ENCODE measurements at places on chromosomes 5 and 9. TPM values are rescaled to one million over a fixed set of nuclear protein-coding genes. Genes with fewer than 3 reads are reported as not detected.
A peak's percentile ranks its signal among the peaks of the same experiment; 100 is the strongest.

TAF11L5 gene
- total RNA-seq, result not detected

IFNA14 gene
- total RNA-seq, result not detected

ADAMTSL1 gene
- 8.2 TPM for total RNA-seq

IL9 gene
- not detected for total RNA-seq

SPINK4 gene
- total RNA-seq, result not detected

BTNL3 gene
- not detected for total RNA-seq

DDX4 gene
- total RNA-seq, result not detected

SIT1 gene
- 97.6 TPM for total RNA-seq

DMRT3 gene
- total RNA-seq, result not detected

ERAP2 gene
- 33.7 TPM for total RNA-seq

TRPM3 gene
- not detected for total RNA-seq

DNA sequence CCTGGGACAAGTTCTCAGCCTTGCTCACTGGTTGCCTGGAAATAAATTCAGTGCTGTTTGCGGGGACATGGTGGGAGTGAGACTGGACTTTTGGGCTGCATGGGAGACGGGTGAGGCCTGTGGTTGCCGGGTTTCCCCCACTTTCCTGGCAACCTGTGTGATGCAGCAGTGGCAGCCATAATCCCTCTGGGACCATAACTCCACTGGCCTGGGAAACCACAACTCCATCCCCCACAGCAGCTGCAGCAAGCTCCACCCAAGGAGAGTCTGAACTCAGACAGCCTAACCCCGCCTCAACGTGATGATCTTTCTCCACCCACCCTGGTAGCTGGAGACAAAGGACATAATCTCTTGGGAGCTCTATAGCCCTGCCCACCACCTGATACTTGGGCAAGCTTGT is 349.9 kb downstream of the PIK3R1 start:
- H3K36me3 ChIP-seq, result no peaks in the 10 kb centered on the region
- no peak overlapping the region for H3K4me3 ChIP-seq
- peak; percentile 57 for DNase-seq
- no peak overlapping the region for H3K27ac ChIP-seq

GRCh38 chr9:135516132-135516860 is 4.9 kb upstream of the LCN1 start:
- H3K27me3 ChIP-seq, result no peaks in the 10 kb centered on the region
- H3K4me3 ChIP-seq, result no peak overlapping the region
- H3K27ac ChIP-seq, result no peak overlapping the region
- no peak for DNase-seq
- H3K4me1 ChIP-seq, result no peaks in the 10 kb centered on the region
- H3K36me3 ChIP-seq, result no peaks in the 10 kb centered on the region

GRCh38 chr5:122434205-122434970 is 122.4 kb downstream of the SNCAIP start:
- H3K27ac ChIP-seq, result no peak overlapping the region
- no peak overlapping the region for H3K4me3 ChIP-seq
- DNase-seq, result no peak
- H3K27me3 ChIP-seq, result no peaks in the 10 kb centered on the region
- no peaks in the 10 kb centered on the region for H3K36me3 ChIP-seq
- H3K4me1 ChIP-seq, result no peaks in the 10 kb centered on the region

GRCh38 chr5:139684350-139684880 is 36.3 kb downstream of the CXXC5 start:
- no peak for DNase-seq
- no peaks in the 10 kb centered on the region for H3K36me3 ChIP-seq
- peaks cover 20% of the 10 kb centered on the region for H3K4me1 ChIP-seq

GRCh38 chr9:13330396-13331004 is 51.0 kb upstream of the MPDZ start:
- H3K27me3 ChIP-seq, result no peaks in the 10 kb centered on the region
- H3K4me1 ChIP-seq, result no peaks in the 10 kb centered on the region
- no peak overlapping the region for H3K4me3 ChIP-seq
- DNase-seq, result no peak
- no peaks in the 10 kb centered on the region for H3K36me3 ChIP-seq

DNA sequence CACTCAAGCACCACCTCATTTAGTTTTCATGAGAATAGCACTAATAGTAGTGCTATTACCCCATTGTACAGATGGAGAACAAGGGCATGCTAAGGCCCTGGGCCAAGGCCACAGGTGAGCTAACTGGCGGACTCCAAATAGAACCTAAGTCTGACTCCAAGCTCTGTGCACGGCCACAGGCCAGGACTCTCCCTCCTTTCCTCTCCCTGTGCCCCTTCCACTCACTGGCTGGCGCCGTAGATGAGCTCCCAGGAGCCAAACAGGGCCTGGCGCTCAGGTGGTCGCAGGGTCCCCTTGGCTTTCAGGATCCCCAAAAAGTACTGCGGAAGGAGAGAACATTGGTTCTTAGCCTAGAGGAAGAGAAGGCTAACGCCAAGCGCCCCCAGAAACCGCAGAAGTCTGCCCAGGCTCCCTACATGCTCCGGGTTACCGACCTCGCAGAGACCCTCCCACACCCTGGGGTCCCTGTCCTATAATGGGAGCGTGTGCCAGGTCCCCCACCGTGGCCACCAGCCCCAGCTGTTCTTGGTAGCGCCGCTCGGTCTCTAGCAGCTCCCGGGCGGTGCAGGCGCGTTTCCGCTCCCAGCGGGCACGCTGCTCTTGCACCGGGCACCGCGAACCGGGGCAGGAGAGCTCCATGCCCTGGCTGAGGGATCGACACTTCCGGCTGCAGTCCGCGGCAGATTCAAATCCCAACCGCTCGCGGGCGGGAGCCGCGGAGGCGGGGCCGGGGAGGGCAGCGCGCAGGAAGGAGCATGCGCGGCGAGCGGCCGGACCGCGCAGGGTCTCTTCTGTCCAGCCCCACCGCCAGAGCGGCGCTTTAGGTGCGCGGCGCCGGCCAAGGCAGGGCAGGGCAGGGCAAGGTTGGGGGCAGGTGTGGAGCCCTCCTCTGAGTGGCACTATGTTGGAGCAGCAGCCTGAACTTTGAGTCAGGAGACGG is at the start of gene ARHGEF39:
TSS of gene ARHGEF39 (minus strand) at position 665 of the 940 bp plus-strand sequence. CDS start at position 639, 26 bp downstream.
- H3K36me3 ChIP-seq, result peaks cover 14% of the 10 kb centered on the region
- DNase-seq, result peak; percentile 95
- H3K4me1 ChIP-seq, result peaks cover 56% of the 10 kb centered on the region
- peak within 1 kb of the TSS; percentile 91 for H3K4me3 ChIP-seq

DNA sequence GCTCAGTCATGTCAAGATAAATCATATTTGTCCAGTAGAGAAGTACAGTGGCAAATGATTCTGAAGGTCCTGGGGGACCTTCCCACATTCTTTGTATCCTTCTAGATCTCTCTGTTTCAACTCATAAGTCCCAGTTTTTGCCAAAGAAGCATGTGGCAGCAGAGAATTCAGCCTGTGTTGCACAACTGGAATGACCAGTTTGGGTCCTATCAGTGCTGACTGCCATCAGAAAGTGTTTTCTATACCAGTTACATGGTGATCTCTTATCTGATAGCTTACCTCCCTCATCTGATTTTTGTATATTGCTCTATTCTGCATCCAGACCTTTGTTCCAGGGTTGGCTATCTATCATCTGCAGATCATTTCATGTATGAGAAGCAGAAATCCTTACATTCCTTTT is 21.7 kb downstream of the GM2A start:
- H3K27ac ChIP-seq, result no peak overlapping the region
- H3K4me3 ChIP-seq, result no peak overlapping the region
- DNase-seq, result no peak

DNA sequence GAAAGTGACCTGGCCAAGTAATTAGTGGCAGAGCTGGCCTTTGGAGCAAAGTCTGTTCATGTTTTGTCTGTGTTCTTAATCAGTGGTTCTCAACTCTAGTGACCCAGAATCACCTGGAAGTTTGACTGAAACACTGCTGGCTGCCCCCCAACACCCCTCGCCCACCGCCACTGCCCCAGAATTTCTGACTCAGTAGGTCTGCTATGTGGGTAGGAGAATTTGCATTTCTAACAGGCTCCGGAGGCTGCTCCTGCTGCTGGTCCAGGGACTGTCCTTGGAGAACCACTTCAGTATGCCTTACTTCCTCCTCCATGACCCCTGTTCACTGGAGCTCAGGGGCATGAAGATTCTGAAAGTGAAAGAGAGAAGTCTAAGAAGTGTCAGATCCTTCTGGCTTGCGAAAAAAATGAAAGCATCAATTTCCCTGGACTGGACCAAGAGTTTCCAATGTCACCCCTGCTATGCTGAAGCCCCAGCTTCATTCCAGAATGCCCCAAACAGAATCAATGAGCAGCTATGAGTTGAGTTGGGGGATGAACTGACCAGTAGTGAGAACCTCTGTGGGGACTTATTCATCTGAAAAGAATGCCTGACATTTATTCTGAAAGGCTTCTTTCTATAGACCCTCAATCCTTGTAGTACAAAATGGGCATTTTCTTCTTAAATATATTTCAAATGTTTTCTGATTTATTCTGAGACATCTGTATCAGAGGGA is 20.8 kb upstream of the COL15A1 start:
- H3K4me1 ChIP-seq, result peaks cover 5% of the 10 kb centered on the region

- DNase-seq, result no peak
- no peaks in the 10 kb centered on the region for H3K36me3 ChIP-seq
- H3K4me1 ChIP-seq, result no peaks in the 10 kb centered on the region
- no peak overlapping the region for H3K27ac ChIP-seq
Observed at GRCh38 chr5:173236531-173237142, 1.6 kb upstream of the NKX2-5 start.

DNA sequence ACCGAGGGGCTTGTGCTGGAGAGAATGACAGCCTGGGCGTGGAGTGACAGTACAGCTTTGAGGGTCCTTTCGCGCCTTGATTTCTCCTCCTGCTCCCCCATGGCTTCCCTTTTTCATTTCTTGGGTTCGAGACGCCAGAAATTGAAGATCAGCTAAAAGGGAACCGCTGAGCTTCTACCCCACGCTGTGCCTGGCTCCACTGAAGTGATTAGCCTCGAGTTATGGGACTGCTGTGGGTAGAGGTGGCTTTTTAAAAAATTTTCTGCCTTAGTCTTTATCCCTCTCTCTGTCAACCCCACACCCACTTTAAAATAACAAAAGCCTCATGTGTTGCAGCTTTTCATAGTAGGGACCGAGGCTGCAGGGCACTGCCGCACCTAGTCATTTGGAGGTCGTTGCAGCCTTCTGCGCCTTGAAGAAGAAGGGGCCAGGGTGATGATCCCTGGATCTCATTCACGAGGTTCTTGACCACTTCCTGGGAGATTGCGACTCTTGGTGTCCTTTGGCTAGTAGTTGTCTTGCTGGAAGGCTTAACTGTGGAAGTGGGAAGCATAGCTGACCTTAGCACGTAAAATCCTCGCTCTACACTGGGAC is 603 bp downstream of the PPIP5K2 start:
- H3K27me3 ChIP-seq, result no peaks in the 10 kb centered on the region
- peaks cover 37% of the 10 kb centered on the region for H3K4me1 ChIP-seq
- peak overlapping the region; percentile 93 for H3K4me3 ChIP-seq
- DNase-seq, result peak; percentile 65

GRCh38 chr5:42798284-42799240 is 13.1 kb downstream of the SELENOP start:
- H3K27ac ChIP-seq, result no peak overlapping the region
- no peaks in the 10 kb centered on the region for H3K27me3 ChIP-seq
- no peak overlapping the region for H3K4me3 ChIP-seq
- no peaks in the 10 kb centered on the region for H3K4me1 ChIP-seq

- no peaks in the 10 kb centered on the region for H3K36me3 ChIP-seq
- H3K27me3 ChIP-seq, result no peaks in the 10 kb centered on the region
- no peak for DNase-seq
- H3K4me1 ChIP-seq, result no peaks in the 10 kb centered on the region
- no peak overlapping the region for H3K4me3 ChIP-seq
- no peak overlapping the region for H3K27ac ChIP-seq
Observed at GRCh38 chr5:155017610-155018009, 4.1 kb downstream of the KIF4B start.
